ENCODE measurements at places on chromosomes 7 and 10.

GRCh38 chr7:22117222-22117621 lies 171.5 kb upstream of the CDCA7L start:
- DNase-seq = no peak

GRCh38 chr7:114084002-114084471 lies 165.2 kb upstream of the PPP1R3A start:
- DNase-seq = no peak

- no peak for DNase-seq
Observed at GRCh38 chr10:23441251-23441650, 2.4 kb downstream of the OTUD1 start.

DNA sequence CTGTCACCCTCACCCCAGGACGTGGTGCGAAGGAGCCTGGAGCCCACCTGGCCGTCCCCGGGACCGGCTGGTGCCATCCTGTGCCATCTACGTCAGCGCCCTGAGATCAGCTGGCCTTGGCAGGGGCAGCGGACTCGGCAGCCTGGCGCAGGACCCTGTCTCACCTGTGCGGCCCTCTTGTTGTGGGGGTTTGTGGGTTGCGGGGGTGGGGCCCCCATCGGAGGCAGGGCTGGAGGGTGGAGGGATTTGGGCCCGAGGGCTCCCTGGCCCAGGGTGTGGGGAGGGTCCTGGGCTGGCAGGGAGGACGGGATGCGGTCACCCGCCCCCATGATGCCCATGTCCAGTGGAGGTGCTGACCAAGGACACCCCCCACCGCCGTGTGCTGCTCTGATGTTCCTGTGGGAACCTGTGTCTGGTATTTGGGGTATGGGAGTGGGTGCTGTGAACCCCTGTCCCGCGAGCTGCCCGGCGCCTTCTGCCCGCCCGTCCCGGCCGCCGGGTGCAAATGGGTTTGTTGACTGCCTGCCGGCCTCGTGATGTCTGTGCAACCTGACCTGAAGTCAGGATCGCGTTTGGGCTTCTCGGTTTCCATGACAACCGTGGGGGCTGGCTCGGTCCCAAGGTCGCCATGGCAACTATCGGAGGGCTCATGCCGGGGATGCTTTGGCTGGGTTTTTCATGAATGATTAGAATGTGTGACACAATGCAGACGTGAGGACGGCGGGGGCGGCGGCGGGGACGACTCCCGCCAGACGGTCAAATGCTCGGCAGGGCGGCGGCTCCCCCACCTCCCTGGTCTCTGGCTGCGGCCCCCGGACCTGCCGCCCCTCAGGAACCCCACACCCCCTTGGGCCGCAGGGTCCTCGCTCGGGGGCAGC lies 7.3 kb downstream of the MAFK start:
- peak; percentile 42 for DNase-seq

DNA sequence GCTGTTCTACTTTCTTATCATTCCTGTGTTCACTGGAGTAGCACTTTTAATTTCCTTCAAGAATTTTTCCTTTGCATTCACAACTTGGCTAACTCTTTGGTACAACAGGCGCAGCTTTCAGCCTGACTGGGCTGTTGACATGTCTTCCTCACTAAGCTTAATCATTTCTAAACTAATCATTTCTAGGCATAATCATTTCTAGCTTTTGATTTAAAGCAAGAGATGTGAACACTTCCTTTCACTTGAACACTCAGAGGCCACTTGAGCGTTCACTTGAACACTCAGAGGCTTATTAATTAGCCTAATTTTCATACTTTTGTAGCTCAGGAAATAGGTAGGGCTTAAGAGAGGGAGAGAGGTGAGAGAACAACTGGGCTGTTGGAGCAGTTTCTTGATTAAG lies 15.9 kb downstream of the C10orf90 start:
- no peak for DNase-seq

- no peak for DNase-seq
Observed at GRCh38 chr10:119333146-119333792, 125.9 kb downstream of the GRK5 start.

GRCh38 chr7:47763063-47763974 lies 181.4 kb upstream of the TNS3 start:
- peak; percentile 82 for DNase-seq

- DNase-seq = no peak
Observed at GRCh38 chr7:64999165-65000004, 7.1 kb downstream of the ERV3-1 start.

- DNase-seq = no peak
Observed at GRCh38 chr10:117107238-117107637, 30.8 kb downstream of the VAX1 start.

DNA sequence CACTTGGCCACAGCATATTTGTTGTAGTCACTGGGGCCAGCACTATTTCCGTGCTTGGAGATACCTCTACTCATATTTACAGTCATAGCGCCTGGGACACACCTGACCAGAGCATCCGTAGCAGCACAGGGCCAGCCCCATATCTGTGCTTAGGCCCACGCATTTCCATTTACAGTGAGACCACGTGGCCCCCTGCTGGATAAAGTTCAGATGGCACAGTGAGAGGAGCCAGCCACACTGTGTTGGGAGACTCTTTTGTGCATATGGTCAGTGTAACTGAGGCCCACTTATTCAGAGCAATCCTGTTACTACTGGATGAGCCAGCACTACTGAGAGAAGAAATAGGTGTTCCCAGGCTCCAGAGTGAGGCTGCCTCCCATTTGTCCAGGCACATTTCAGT lies 455.3 kb downstream of the REEP3 start:
- no peak for DNase-seq

- DNase-seq = no peak
Observed at GRCh38 chr10:68560186-68560942, at the start of gene TET1. Gene TET1, plus strand, starts transcription at chr10:68560337. Its CDS starts 12,002 bp downstream, at chr10:68572339.

DNA sequence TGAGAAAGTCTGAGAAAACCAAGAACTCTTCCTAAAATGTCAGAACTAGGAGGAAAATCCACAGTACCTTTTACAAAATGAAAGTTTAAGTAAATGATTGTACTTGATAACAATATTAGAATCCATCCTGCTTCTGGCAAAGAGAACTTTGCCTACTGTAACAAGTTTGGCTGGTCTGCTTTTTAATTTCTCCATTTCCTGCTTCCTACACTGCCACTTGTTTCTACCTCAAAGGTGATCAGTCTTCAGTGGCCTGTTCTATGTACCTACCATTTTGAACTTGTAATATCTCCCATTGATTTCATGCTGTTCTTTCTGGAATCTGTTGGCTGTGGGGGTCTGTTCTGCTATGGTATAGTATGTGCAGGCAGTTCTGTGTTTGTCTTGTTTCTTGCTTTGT lies 32.9 kb upstream of the CAPZA2 start:
- DNase-seq = no peak

DNA sequence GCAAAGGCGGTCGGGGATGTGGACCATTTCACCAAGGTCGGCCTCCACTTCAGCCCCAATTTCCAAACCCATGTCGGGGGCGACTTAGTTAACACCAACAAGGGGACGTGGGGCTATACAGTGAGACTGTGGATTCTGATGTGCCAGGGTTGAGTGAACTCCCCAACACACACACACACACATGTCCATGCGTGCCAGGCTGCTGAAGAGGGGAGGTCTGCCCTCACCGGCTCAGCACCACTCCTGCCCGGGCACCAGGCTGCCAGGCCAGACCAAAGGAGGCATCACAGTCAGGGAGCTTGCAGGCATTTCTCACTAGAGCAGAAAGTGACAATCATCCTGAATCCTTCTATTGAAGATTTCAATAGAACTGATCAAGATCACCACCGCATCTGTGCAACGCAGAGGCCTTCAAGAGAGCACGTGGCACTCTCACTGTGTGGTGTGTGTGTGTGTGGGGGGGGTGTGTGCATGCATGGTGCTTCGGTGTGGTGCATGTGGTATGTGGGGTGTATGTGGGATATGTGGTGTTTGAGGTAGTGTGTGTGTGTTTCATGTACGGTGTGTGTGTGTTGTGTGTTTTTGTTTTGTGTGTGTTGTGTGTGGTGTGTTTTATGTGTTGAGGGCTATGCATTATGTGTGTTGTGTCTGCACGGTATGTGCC lies 403.5 kb upstream of the RNF32 start:
- no peak for DNase-seq

Measured in GM04503 (cell line).